Sciatic nerve (tissue), 2 donors: ENCODE measurements at places on chromosomes 12 and 14. TPM values are rescaled to one million over a fixed set of nuclear protein-coding genes. Genes with fewer than 3 reads are reported as not detected.

GRCh38 chr12:117805865-117806264, 162.9 kb downstream of the KSR2 start:
- no peak for DNase-seq

Gene DNAJC22
- not detected for total RNA-seq

DNA sequence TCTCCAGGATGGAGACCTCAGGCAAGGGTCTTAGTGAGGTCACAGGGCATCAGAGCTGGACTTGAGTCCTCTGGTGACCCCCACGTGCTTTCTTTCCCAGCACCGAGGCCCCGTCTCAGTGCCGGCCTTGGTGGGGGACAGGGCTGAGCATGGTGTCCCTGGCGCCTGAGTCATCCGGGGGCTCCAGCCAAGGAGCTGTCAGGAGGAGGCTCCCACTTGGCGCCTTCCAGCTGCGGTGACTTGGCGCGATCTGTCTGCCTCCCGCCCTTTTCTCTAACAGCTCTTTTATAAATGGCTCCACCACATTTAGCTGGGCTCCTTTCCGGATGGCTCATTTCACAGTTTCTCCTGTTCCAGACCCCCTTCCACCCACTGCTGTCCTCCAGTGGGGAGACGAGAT, 60.4 kb downstream of the PRMT8 start:
- no peak for DNase-seq

DNA sequence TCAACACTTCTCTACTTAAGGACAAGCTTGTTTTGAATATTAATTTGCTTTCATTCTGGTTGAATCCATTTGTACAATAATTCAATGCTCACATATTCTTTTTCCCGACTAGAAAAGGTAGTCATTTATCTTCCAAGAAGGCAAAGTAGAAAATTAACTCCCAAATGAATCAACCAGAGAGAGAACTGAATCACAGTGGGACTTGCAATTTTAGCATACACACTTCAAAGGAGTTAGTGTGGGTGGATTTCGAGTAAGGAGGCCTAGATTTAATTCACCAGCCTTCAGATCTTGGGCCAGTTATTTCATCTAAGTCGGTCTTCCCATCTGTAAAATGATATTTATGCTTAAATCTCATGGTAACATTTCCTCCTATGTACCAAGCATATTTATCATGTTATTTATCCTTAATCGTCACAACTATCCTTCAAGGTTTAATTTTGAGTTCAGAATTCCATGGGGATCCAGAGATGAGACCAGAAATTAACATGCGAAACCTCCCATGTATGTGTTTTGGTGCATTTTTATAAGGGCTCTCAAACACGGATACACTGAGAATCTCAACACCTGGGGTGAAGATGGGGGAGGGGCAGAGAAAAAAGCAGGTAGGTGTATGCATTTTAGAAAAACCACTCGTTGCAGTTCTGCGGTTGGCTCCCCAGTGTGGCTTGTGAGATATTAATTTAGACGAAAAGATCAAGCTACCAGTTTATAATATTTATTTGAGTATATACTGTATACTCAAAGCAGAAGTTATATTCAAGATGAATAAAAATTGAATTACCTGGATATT, 38.9 kb upstream of the IL22 start:
- no peak for DNase-seq

GRCh38 chr14:88868558-88869159, 44.2 kb downstream of the TTC8 start:
- no peak for DNase-seq

- no peak for DNase-seq
Observed at GRCh38 chr12:78062786-78063185, 232.1 kb downstream of the NAV3 start.

Gene RASAL1
- 8.6 TPM for total RNA-seq

DNA sequence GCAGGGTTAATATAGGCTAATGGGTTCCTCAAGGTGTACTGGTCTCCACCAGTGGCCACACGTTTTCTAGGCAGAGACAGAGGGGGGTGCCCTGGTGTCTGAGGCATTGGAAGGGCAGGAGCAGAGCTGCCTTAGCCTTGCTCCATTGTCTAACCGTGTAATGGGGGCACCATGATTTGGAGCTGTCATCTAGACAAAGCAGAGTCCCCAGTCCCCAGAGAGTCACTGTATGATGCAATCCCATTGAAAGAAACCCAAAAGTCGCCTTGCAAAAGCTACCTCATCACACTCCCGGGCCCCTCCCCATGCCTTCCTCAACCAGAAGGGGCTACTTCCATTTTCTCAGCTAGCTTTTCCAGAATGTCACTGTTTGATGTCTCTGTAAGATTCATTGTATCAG, 487.1 kb downstream of the AACS start:
- no peak for DNase-seq

- no peak for DNase-seq
Observed at GRCh38 chr12:92556637-92557421, 146.0 kb upstream of the PLEKHG7 start.

GRCh38 chr14:89384023-89384422, 33.0 kb downstream of the FOXN3 start:
- peak; percentile 33 for DNase-seq

GRCh38 chr14:104687601-104688504, 1.6 kb upstream of the INF2 start:
- no peak for DNase-seq

DNA sequence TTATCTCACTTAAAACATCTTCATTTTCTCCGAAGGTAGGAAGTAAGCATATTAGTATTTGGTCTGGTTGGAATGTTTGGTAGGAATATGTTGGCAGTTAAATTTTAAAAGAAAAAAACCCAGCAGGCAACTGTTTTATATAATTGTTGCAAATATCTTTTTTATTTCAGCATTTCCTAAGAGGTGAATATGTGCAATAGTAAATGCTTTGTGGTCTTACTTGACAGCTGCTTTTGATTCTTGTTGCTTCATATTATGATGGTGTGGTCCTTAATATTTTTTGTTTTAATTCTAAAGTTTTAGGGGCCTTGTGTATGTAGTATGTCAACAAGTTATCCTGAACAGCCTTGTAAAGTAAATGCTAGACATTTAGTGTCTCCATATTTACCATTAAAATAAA, 6.3 kb downstream of the TRAFD1 start:
- no peak for DNase-seq

DNA sequence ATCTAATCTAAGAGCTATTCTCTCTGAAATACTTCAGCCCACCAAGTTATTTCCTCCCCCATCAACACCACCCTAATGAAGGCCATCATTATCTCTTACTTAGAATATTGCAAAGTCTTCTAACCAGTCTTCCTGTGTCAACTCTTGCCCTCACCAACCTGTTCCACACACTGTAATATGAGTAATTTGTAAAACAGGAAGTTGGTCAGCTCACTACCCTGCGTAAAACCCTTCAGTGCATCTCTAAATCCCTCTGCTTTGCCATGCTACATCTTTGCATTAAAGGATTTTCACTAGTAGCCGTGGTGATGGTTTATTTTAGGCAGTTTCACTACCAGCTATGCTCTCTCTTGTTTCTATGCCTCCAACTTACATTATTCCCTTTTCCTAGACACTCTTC, 70.0 kb downstream of the KIF21A start:
- no peak for DNase-seq

DNA sequence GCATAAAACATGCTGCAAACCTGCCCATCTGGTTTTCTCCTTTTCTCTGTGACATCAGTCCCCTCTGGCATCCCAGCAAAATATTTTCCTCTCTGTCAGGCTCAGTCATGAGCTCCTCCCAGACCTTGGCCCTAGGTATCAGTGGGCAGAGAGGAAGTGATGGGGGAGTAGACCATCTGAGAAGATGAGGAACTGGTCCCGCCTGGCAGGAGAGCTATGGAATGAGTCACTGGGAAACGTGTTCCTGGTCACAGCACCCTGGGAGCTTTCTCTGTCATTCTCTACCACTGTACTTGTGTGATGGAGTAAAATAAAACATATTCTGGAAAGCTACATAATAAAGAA, 5.0 kb upstream of the SRSF9 start:
- no peak for DNase-seq

Gene NYNRIN
- total RNA-seq = 20.0 TPM

DNA sequence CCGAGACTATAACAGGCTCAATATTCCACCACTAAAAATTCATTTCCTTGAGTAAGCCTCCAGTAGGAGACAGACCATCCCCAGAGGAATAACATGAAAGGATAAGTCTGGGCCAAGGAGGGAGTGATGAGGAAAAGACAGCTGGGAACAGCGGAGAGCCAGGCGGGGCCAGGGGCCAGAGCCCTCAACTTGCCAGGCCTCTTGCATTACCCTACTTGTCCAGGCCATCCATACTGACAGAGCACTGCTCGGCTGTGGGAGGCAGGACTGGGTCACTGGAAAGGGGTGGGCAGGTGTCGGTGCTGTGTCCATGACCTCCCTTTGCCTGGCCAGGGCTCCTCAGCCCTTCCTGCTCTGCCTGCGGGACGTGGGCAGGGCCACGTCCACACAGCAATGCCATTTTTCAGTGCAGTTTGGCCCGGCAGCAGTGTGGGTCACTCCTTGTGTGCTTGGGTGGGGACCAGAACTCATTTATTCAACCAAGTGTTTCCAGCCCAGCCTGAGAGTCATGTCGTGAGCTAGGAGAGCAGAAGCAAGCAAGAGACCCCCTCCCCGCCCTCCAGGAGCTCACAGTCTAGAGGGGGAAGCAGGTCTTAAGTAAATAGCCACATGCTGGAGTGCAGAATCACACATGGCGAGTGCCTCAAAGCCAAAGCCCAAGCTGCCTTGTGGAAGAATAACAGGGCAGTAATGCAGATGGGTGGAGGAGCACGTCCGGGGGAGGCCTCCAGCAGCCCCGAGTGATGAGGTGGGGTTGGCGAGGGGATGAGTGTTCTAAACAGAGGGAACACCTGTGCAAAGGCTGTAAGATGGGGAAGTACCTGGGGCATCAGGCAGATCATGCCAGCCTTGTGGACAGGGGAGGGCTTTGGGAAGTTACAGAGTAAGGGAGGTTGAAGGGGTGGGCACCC, 8.9 kb upstream of the FAIM2 start:
- peak; percentile 53 for DNase-seq

DNA sequence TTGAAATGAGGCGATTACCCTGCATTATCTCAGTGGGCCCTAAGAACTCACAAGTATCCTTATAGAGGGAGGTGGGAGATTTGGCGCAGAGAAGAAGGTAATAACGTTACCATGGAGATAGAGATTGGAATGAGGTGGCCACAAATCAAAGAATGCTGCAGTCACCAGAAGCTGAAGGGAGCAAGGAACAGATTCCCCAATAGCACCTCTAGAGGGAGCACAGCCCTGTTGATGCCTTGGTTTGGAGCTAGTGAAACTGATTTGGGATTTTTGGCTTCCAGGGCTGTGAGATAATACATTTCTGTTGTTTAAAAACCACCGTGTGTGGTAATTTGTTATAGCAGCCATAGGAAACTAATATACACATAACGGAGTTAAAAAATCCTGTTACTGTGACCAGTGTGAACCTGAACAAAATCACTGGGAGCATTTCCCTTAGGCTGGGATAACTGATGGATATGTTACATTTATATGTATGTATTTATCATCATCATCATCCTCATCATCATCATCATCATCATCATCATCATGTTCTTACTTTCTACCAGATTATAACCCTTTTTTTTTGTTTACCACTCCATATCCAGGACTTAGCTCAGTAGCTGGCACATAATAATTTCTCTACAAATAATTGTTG, 100.3 kb downstream of the LIN7A start:
- DNase-seq = no peak

DNA sequence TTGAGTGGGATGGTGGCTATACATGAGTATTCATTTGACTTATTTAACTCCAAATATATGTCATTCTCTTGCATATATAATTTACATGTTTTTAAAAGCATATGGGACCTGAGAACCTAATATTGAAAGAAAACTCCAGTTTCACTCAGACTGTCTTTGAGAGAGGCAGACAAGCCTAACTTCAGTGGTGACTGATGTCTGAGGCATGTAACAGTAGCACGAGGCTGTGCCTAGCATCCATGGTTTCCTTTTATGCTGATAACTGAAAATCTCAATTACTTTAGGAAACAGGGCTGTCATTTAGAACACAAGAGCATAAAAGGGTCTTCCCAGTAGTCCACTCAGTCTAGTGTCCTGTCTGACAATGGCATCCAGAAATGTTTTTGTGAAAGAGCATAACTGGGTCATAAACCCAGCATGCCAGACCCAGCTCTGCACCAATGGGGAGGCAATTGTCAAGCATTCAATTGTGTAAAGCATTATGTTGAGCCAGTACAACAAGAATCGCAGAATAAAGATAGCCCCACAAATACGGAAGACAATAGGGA, 24.3 kb downstream of the MAPK1IP1L start:
- no peak for DNase-seq

- DNase-seq = no peak
Observed at GRCh38 chr14:100240668-100241032, 1.7 kb downstream of the YY1 start.

- no peak for DNase-seq
Observed at GRCh38 chr12:71587012-71587411, 76.6 kb downstream of the ZFC3H1 start.

Gene CELA1
- total RNA-seq = not detected

- DNase-seq = no peak
Observed at GRCh38 chr14:78363008-78363407, 192.8 kb downstream of the NRXN3 start.

- DNase-seq = no peak
Observed at GRCh38 chr14:75715926-75716780, 55.1 kb downstream of the TTLL5 start.

Gene BDKRB2
- 50.4 TPM for total RNA-seq

GRCh38 chr12:68190301-68190700, 30.8 kb upstream of the IFNG start:
- DNase-seq = no peak

DNA sequence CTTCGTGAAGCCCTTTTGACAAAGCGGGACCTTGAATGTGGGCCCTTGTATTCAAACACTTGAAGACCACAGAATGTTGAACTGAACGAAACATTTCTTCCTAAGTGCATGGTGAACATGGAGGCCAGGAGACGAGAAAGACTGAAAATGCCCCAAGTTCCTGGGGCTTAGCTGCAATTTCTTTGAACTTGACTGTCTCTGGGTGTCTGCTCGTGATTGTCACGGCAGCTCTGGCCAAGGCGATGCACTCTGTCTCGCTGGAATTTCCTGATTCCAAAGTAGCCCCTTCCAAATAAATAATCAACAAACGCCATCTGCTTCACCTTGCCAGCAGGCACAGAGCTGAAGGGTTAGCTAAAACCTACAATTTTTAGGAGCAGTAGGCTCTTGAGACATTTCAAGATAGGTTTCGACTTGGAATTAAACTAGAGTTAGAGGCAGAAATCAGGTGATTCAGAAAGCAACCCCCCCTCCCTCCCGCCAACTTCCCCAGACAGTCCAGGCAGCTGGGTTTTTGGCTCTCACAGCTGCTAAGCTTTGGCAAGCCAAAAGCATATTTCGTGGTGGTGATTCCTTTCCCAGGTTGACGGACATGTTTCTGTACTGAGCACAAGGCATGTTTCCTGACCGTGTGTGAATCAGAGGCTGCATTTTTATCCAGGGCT, 13.5 kb upstream of the IRF2BPL start:
- no peak for DNase-seq

Gene RTN1
- total RNA-seq = 5.4 TPM

Gene NELL2
- total RNA-seq = 2.4 TPM

GRCh38 chr12:124305136-124305535, 10.2 kb downstream of the RFLNA start:
- DNase-seq = no peak
